Activated T-helper 2 cell treated with anti-CD3 and anti-CD28 coated beads, Interferon-gamma antibody, Interleukin-2, Interleukin-4, amounts not matched to agents 10 μg/mL and 5 μg/mL and 100 μg/mL, durations not matched to agents 14 hours and 24 hours and 36 hours (primary cell): ENCODE measurements at places on chromosomes 16 and 17. TPM values are rescaled to one million over a fixed set of nuclear protein-coding genes. Genes with fewer than 3 reads are reported as not detected.
A peak's percentile ranks its signal among the peaks of the same experiment; 100 is the strongest.

MYH8 gene
- not detected in 2 replicates for total RNA-seq

PRSS27 gene
- total RNA-seq, result 1.8 and 2.1 TPM in 2 replicates

DNA sequence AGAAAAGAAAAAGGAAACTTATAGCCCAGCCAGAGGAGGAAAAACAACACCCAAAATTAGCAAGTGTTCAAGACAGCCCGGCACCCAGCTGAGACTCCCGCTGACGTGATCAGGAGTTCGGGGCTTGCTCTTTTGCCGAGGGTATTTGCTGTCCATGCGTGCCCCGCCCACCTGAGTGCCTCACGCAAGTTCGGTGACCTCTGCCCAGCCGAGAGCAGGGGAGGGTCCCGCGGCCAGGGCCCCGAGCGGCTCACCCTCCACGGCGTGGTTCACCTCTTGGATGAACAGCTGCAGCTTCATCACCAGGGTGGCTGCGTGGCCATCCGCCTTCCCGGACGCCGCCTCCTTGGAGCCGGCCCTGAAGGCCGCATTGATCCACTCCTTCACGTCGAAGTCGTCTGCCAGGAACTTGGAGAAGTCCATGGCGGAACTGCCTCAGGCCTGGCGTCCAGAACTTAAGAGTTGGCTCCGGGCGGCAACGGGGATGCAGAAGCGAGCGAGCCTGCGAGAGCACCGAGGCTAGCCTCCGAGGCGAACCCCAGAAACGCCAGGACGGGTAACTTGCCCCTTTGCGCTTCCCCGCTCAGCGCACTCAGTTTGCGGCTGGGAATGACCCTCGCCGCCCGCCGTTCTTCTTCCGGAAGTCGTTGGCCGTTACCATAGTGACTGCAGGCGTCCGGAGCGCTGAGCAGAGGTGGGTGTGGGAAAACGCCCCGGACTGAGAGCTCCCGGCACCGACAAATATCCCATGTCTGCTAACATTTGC, at the start of gene COG7:
COG7 (minus strand) TSS at position 618 of the 766 bp plus-strand sequence; CDS start at position 423, 195 bp downstream.
- peak; percentile 84 for DNase-seq
- no peaks in the 10 kb centered on the region for H3K36me3 ChIP-seq
- peak within 1 kb of the TSS; percentile 92 for H3K27ac ChIP-seq
- no peaks in the 10 kb centered on the region for H3K27me3 ChIP-seq
- peaks cover 13% of the 10 kb centered on the region for H3K4me1 ChIP-seq

FGF11 gene
- 4.8 and 6.1 TPM in 2 replicates for total RNA-seq

GRCh38 chr17:2093349-2093748, 38.4 kb downstream of the HIC1 start:
- peaks cover 57% of the 10 kb centered on the region for H3K4me1 ChIP-seq
- peaks cover 24% of the 10 kb centered on the region for H3K36me3 ChIP-seq

- H3K36me3 ChIP-seq, result no peaks in the 10 kb centered on the region
- H3K27me3 ChIP-seq, result peaks cover 58% of the 10 kb centered on the region
- H3K4me3 ChIP-seq, result no peak within 1 kb of the TSS
- no peaks in the 10 kb centered on the region for H3K4me1 ChIP-seq
Observed at GRCh38 chr16:12901597-12902461, at the start of gene SHISA9. SHISA9 (plus strand) TSS chr16:12901598.

DNA sequence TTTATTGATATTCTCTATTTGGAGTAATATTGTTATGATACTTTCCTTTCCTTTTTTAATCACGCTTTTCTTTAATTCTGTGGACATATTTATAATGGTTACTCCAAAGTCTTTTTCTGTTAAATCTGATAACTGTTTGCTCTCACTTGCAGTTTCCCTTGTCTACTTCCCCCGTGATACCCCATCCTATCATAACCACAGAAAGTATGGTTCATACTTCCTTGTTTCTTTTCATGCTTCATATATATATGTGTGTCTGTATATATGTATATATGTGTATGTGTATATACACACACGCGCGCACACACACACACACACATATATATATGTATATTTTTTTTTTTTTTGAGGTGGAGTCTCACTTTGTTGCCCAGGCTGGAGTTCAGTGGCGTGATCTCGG, 23.5 kb downstream of the SPECC1 start:
- H3K27ac ChIP-seq, result no peak overlapping the region
- peaks cover 13% of the 10 kb centered on the region for H3K4me1 ChIP-seq
- H3K27me3 ChIP-seq, result peaks cover 15% of the 10 kb centered on the region

GLYR1 gene
- total RNA-seq, result 104 and 112 TPM in 2 replicates

- peaks cover 52% of the 10 kb centered on the region for H3K4me1 ChIP-seq
- H3K4me3 ChIP-seq, result no peak overlapping the region
- no peaks in the 10 kb centered on the region for H3K27me3 ChIP-seq
Observed at GRCh38 chr17:80822021-80822699, 169.5 kb upstream of the CHMP6 start.

CDRT15L2 gene
- not detected in 2 replicates for total RNA-seq

GRCh38 chr16:26334218-26335111, 642.7 kb downstream of the HS3ST4 start:
- H3K27ac ChIP-seq, result no peak overlapping the region
- H3K4me1 ChIP-seq, result no peaks in the 10 kb centered on the region
- H3K27me3 ChIP-seq, result no peaks in the 10 kb centered on the region
- H3K4me3 ChIP-seq, result no peak overlapping the region
- DNase-seq, result no peak

- no peak overlapping the region for H3K4me3 ChIP-seq
- H3K27me3 ChIP-seq, result no peaks in the 10 kb centered on the region
- H3K4me1 ChIP-seq, result no peaks in the 10 kb centered on the region
- no peak overlapping the region for H3K27ac ChIP-seq
- H3K36me3 ChIP-seq, result peaks cover 27% of the 10 kb centered on the region
Observed at GRCh38 chr16:30112197-30113030, 923 bp downstream of the GDPD3 start.

CSH2 gene
- total RNA-seq, result not detected in 2 replicates

ASIC2 gene
- not detected in 2 replicates for total RNA-seq

GPRC5C gene
- 0.44 and 0.89 TPM in 2 replicates for total RNA-seq

DNA sequence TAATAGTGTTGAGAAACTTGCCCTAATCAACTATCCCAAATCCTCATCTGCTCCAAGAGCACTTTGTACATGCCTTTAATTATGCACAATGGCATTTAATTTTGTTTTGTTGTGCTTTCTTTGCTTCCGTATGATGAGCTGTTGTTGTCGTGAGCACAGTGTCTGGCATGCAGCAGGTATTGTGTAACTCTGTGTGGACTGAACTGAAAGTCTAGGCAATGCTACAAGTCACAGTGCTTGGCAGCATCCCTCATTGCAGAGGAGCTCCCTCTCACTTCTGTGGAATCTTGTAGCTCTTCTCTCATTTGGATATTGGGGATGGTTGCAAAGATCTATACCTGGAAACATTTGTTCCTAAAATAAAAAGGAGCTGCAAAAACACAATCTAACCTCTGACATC, 502.2 kb upstream of the CA10 start:
- no peak for DNase-seq
- H3K27ac ChIP-seq, result no peak overlapping the region

GRCh38 chr17:45433159-45433535, 477 bp upstream of the ARHGAP27 start:
- H3K27me3 ChIP-seq, result no peaks in the 10 kb centered on the region
- no peak overlapping the region for H3K27ac ChIP-seq
- DNase-seq, result no peak

- H3K4me1 ChIP-seq, result no peaks in the 10 kb centered on the region
- no peaks in the 10 kb centered on the region for H3K27me3 ChIP-seq
- H3K27ac ChIP-seq, result no peak overlapping the region
- no peak overlapping the region for H3K4me3 ChIP-seq
- no peaks in the 10 kb centered on the region for H3K36me3 ChIP-seq
Observed at GRCh38 chr16:52912565-52913173, 140.0 kb downstream of the CHD9NB start.

GRCh38 chr17:77555121-77555591, 403.3 kb upstream of the TNRC6C start:
- no peaks in the 10 kb centered on the region for H3K36me3 ChIP-seq
- no peak overlapping the region for H3K27ac ChIP-seq
- DNase-seq, result no peak
- no peak overlapping the region for H3K4me3 ChIP-seq
- H3K4me1 ChIP-seq, result no peaks in the 10 kb centered on the region

- DNase-seq, result no peak
- H3K27ac ChIP-seq, result no peak overlapping the region
- peaks cover 34% of the 10 kb centered on the region for H3K36me3 ChIP-seq
- no peaks in the 10 kb centered on the region for H3K27me3 ChIP-seq
- peaks cover 17% of the 10 kb centered on the region for H3K4me1 ChIP-seq
Observed at GRCh38 chr16:12569061-12569460, 234.6 kb downstream of the CPPED1 start.

DNA sequence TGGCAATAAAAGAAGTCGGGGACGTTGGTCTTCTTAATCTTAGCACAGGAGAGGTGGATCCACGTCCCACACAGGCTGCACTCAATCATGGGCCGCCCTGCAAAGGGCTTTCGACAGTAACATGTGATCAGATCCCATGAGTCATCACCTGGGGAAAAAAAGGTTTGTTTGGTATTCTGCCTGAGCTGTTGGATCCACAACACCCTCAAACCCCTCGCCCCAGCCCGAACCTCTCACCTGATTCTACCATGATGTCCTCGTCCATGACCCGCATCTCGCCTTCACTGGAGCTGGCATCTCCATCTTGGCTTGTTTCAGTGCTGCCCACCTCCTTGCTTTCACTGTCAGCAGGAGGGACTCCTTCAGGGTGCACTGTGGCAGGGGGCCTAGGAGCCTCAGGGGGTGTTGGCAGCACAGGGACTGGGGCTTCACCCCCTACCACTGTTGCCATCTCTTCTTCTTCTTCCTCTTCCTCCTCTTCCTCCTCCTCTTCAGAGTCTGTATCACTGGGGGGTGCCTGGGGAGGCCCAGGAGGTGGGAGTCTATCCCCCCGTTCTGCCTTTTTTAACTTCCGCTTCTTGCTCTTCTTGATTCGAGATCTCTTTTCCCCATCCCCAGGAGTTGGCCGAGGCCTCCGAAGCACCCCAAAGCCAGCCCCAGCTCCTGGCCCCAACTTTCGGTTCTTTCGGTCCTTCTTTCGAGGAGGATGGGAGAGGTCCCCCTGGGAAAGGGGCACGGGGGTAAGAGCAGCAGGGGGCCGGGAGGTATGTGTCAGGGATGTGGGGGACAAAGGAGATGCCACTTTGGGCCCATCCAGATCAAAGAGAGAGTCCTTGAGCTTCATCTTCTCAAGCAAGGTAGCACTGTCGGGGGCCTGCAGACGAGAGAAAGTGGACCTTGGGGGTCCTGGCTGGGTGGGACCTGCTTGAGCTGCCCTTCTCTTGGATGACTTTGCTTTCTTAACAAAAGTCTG, 1.7 kb upstream of the DVL2 start:
- DNase-seq, result no peak
- peaks cover 46% of the 10 kb centered on the region for H3K4me1 ChIP-seq
- H3K27me3 ChIP-seq, result no peaks in the 10 kb centered on the region
- H3K4me3 ChIP-seq, result peak overlapping the region; percentile 98
- H3K27ac ChIP-seq, result no peak overlapping the region

DNA sequence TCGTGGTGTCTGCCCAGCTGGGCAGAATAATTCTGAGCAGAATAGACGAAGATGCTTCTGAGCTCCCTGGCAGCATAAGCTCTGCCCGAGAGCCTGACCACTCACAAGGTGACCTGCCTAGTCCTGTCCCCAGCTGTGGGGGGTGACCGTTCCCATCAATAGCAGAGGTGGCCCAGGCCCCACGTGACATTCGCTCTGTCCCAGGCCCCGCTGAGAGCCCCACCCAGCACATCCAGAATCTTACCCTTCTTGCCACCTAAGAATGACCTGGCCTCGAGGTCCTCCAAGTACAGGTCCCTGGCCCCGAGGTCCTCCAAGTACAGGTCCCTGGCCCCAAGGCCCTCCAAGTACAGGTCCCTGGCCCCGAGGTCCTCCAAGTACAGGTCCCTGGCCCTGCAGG, 695 bp upstream of the TMEM204 start:
- H3K4me1 ChIP-seq, result peaks cover 26% of the 10 kb centered on the region
- DNase-seq, result no peak
- peak overlapping the region; percentile 73 for H3K27ac ChIP-seq
- peak overlapping the region; percentile 94 for H3K4me3 ChIP-seq
- H3K36me3 ChIP-seq, result peaks cover 26% of the 10 kb centered on the region

GRCh38 chr17:957856-958421, 21.6 kb downstream of the NXN start:
- no peaks in the 10 kb centered on the region for H3K27me3 ChIP-seq
- no peak overlapping the region for H3K27ac ChIP-seq
- H3K4me3 ChIP-seq, result no peak overlapping the region
- no peak for DNase-seq
- no peaks in the 10 kb centered on the region for H3K4me1 ChIP-seq

- no peak overlapping the region for H3K27ac ChIP-seq
- no peak for DNase-seq
Observed at GRCh38 chr16:66275775-66276428, 90.6 kb upstream of the CDH5 start.

GRCh38 chr16:781346-782010, 6.7 kb downstream of the RPUSD1 start:
- DNase-seq, result no peak
- peaks cover 2% of the 10 kb centered on the region for H3K4me1 ChIP-seq
- peaks cover 8% of the 10 kb centered on the region for H3K36me3 ChIP-seq
- H3K4me3 ChIP-seq, result no peak overlapping the region
- no peak overlapping the region for H3K27ac ChIP-seq
- no peaks in the 10 kb centered on the region for H3K27me3 ChIP-seq

GRCh38 chr17:58400826-58401225, 16.5 kb downstream of the RNF43 start:
- H3K4me3 ChIP-seq, result no peak overlapping the region
- no peaks in the 10 kb centered on the region for H3K27me3 ChIP-seq
- DNase-seq, result no peak
- peaks cover 50% of the 10 kb centered on the region for H3K4me1 ChIP-seq
- H3K27ac ChIP-seq, result no peak overlapping the region

GRCh38 chr16:28241924-28242323, 30.2 kb upstream of the XPO6 start:
- H3K4me3 ChIP-seq, result no peak overlapping the region
- no peak overlapping the region for H3K27ac ChIP-seq
- H3K27me3 ChIP-seq, result peaks cover 2% of the 10 kb centered on the region
- no peak for DNase-seq
- H3K4me1 ChIP-seq, result no peaks in the 10 kb centered on the region
